AG04450 (cell line): ENCODE measurements at places on chromosomes 16 and 17. TPM values are rescaled to one million over a fixed set of nuclear protein-coding genes. Genes with fewer than 3 reads are reported as not detected.

DNA sequence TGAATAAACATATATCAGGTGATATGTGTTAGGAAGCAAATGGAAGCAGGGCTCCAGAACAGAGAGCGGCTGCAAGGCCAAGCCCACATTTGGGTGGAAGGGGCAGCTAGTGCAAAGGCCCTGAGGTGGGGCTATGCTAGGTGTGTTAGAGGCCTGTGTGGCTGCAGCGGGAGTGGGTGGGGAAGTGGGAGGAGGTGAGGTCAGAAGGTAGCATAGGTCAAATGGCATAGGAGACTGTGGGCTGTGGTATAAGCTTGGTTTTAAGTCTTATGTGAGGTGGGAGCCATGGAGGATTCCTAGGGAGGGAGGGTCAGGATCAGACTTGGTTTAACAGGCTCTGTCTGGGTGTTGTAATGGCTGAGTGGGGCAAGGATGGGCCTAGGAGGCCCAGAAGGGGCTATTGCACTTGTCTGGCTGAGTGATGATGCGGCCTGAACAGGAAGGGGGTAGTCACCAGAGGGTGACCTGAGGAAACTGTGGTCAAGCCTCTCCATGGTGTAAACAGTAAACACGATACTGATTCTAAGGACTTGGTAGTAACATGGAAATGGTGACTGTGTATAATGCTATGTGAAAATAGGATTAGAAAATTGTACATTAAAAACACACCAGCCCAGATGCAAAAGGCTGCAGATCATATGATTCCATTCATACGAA is 31.1 kb downstream of the RAI1 start:
- DNase-seq: peak; percentile 80

DNA sequence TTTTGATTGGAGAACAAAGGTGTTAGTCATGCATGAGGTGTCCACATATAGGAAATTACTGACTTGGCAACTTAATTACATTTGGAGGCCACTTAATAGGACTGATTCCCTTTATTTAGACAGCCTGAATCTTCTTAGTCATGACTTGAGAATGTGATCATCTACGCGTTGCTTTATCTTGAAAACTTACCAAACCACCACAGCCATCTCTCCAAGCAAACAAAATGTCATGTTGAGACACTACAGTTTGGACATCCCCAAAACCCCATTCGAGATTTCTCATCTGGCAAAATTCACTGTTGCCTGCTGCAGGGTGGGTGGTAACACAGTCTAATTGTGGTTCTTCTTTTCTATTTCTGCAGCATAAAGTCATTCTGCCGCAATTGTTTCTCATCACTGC is 176.5 kb upstream of the CDH5 start:
- DNase-seq: peak; percentile 81

DNA sequence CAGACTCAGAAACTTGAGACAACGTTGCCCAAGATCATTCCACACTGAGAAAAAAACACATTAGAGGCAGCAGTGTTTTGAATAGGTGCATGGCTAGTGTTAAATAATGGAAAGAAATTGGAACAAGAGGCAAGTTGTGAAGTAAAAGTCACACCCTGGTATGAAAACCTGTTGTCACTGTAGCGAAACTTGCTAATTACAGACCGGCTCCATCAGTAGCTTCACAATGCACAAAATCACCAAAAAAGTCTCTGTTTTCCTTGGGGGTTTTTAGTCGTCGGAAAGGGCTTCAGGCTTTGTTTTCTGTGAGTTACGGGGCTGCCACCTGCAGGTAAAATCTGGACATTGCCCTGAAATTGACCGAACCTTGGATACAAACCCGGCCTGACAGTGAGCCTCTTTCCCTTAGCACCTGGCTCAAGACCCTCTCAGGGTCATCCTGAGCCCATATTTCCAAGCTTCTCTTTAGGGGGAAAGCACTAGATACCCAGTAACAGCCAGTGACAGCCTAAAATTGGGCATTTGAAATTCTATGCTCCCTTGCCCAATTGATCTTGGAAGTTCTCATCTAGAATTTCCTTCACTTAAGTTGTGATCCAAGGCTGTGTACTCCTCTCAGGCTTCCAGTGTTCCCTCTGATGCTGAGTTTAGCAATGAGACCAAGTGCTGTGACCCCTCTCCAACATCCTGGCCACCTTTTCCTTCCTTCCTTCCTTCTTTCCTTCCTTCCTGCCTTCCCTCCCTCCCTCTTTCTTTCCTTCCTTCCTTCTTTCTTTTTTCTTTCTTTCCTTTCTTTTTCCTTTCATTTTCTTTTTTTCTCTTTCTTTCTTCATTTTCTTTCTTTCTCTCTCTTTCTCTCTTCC is 7.2 kb upstream of the GRB2 start:
- DNase-seq: peak; percentile 46

- DNase-seq: no peak
Observed at GRCh38 chr17:82611140-82612058, 36.8 kb downstream of the WDR45B start.

GRCh38 chr17:79097226-79098055 is 22.8 kb downstream of the ENGASE start:
- no peak for DNase-seq

GRCh38 chr17:11948789-11949188 is 48.5 kb downstream of the ZNF18 start:
- peak; percentile 62 for DNase-seq

- DNase-seq: no peak
Observed at GRCh38 chr17:55668312-55668920, 54.2 kb downstream of the TMEM100 start.

GRCh38 chr16:59336136-59336695 is 602.1 kb upstream of the GOT2 start:
- no peak for DNase-seq

- DNase-seq: peak; percentile 79
Observed at GRCh38 chr17:79728169-79728907, 2.4 kb upstream of the ENPP7 start.

DNA sequence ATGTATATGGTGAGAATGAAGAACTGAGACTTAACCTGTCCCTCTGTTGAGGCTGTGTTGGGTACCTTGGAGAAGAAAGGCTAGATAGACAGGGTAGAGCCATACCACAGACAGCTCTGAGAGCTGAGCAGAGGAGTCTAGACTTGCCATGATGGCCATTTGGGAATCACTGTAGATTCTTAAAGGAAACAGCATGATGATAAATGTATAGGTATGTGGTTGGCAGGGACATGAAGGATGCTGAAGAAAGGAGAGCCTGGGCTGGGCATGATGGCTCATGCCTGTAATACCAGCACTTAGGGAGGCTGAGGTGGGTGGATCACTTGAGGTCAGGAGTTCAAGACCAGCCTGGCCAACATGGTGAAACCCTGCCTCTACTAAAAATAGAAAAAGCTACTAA is 114.4 kb upstream of the HAS3 start:
- DNase-seq: no peak

DNA sequence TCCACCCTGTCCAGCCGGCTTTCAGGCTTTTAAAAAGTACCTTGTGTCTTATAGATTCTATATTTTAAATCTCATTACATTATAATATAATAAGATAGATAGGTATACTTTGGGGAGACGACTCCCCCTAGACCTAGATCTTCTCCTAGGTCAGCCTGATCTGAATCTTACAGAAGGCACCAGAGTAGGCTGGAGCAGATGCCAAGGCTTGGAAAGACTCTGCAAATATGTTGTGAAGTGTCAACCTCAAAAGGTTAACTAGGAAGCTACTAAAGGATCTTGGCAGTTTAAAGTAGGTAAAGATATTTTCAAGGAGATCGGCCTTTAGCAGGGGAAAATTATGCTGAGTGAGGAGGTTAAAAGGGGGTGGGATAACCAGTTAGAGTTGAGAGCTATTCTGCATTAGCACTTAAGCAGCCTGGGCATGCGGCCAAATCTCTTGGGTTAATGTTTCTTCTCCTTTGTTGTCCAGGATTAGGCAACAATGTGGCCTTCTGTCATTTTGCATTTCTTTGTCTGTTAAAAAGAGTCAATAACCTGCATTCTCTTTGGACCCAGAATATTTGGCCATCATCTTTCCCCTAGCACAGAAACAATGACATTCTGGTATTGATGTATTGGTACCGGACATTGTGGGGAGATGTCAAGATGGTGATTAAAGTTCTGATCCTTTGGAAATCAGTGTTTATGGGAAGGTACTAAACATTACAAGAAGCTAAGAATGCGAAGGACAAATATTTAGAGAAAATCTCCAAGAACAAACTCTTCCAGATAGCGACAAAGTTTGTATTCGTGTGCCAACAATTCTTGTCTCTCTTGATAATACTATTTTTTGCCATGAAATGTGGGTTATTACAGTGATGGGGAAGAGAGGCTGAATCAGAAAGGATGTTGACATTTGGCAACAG is 51.2 kb upstream of the DHX40 start:
- DNase-seq: peak; percentile 8

- DNase-seq: no peak
Observed at GRCh38 chr16:17471719-17472461, 1.1 kb upstream of the XYLT1 start.

GRCh38 chr17:61000911-61001310 is 323.3 kb downstream of the BCAS3 start:
- peak; percentile 26 for DNase-seq

- no peak for DNase-seq
Observed at GRCh38 chr16:34801875-34802274, 1342.5 kb downstream of the TP53TG3F start.

DNA sequence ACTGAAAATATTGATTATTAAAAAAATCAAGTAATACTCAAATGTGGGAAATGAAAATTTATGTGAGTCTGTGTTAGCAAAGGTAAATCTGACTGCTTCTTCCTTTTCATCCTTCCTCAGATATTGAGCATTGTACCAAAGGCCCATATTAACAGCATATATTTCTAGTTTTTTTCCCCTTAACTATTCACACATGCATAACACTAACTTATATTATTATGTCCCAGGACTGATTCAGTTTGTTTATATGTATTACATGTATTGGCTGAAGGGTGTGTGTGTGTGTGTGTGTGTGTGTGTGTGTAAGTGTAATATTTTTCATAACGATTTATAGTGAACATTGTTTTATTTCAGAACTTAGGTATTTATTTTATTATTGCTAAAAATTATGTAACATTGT is 74.2 kb downstream of the BCAS3 start:
- DNase-seq: no peak

- DNase-seq: peak; percentile 74
Observed at GRCh38 chr16:106623-107324, 28.7 kb downstream of the MPG start.

DNA sequence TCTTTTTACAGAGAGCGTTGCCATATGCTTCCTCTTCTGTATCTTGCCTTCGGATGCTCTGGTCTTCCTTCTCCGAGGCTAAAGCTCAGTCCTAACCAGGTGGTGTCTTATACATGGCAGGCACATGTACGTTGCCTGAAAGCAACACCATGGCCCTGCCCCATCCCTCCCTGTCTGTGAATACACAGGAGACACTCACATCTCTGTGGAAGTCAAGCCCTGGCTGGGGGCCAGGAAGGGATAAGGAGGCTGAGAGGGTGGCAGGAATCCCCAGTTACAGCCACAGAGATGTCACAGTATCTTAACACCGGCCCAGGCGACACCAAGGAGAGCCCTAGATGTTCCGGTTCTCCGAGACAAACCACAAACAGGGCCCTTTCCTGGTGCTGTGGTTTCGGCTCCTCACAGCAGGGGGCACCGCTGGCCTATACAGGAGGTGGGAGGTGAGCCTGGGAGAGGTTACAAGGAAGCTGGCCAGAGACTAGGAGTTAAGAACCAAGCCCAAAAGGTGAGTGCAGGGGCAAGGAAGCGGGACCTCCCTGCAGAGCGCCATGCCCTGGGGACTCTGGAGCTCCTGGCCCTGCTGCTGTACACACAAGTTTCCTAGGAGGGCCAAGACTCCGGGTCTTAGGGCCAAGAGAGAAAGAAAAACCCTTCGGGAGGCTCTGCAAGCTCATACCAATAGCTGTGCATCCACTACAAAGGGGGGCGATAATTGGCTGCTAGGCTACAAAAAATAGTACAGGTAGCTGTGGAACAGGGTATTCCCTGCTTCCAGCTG is 41.7 kb downstream of the SRL start:
- peak; percentile 36 for DNase-seq

DNA sequence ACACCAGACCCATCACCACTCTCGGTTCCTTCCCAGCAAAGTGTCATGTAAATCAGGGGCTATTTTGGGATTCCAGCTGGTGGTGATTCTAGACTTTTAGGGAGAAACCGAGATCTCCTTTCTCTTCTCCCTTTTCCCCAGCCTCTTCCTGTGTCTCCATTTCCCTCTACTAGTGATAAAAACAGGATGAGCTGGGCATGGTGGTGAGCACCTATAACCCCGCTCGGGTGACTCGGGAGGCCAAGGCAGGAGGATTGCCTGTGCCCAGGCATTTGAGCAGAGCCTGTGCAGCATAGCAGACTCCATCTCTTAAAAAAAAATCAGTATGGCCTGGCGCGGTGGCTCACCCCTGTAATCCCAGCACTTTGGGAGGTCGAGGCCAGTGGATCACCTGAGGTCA is 6.1 kb downstream of the TBX21 start:
- no peak for DNase-seq

DNA sequence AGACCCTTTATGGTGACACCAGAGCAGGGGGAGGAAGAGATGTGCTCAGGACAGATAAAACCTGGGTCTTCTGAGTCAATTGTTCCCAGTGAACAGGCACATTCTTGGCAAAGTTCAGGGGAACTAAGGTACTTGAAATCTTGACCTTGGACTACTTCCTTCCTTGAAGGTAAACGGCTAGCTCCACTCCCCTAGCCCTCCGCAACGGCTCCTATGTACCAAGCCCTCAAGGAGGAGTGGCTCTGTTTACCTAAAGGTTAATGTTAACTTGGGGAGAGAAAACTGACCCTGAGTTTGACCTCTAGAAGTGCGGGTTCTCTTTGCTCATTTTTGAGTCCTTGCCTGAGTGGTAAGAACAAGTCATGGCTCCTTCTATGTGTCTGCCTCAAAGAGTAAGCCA is 7.8 kb downstream of the TTLL6 start:
- DNase-seq: no peak

- DNase-seq: no peak
Observed at GRCh38 chr17:61149862-61150362, 249.7 kb upstream of the TBX2 start.

DNA sequence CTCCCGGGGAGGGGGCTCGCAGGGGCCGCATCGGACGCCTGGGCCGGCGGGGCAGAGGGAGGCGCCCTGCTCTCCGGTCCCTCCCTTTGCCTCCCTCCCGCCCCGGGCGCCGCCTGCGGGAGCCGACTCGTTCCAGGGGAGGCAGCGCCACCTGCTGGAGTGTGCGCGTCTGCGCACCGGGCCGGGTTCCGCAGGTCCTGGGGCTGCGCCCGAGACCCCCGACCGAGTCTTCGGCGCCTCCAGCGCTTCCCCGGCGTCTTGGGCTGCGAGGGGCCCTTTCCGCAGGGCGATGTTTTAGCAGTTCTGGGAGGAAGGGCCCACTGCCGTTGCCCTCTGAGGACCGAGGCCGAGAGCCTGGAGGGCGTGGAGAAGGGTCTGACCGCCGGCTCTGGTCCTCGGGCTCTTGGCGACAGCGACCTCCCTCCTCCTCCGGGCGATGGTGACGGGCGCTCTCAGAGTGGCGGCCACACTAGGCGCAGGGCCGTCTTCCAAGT is 106.3 kb downstream of the SEC14L1 start:
- peak; percentile 41 for DNase-seq

- DNase-seq: no peak
Observed at GRCh38 chr16:23868136-23868535, 32.4 kb downstream of the PRKCB start.

- DNase-seq: no peak
Observed at GRCh38 chr17:38333635-38334295, 10.0 kb downstream of the GPR179 start.

Gene APOH
- not detected in 2 replicates for polyA plus RNA-seq

Gene VAT1L
- 115 and 128 TPM in 2 replicates for polyA plus RNA-seq

Gene NPIPB9
- 0.16 and 0.35 TPM in 2 replicates for polyA plus RNA-seq

Gene PTGES3L
- 1.8 and 1.9 TPM in 2 replicates for polyA plus RNA-seq

Gene BCL6B
- polyA plus RNA-seq: 0.02 TPM in 1 of 2 replicates, not detected in the other

Gene ZSCAN10
- polyA plus RNA-seq: not detected in 2 replicates

Gene SEPTIN12
- polyA plus RNA-seq: not detected in 2 replicates

Gene C1QL1
- 1.9 and 2.2 TPM in 2 replicates for polyA plus RNA-seq

Gene TRIM72
- not detected in 2 replicates for polyA plus RNA-seq

Gene FBXW10B
- polyA plus RNA-seq: 0.66 and 0.97 TPM in 2 replicates

Gene MTSS2
- polyA plus RNA-seq: 57.9 and 80.1 TPM in 2 replicates

Gene CLDN6
- polyA plus RNA-seq: 0.07 and 0.10 TPM in 2 replicates
